ENCODE measurements at places on chromosomes 2 and 18.

GRCh38 chr2:204732019-204732418, 186.7 kb downstream of the PARD3B start:
- DNase-seq: peak; percentile 40

- no peak for DNase-seq
Measured at GRCh38 chr2:59701271-59701994, 852.0 kb downstream of the BCL11A start.

DNA sequence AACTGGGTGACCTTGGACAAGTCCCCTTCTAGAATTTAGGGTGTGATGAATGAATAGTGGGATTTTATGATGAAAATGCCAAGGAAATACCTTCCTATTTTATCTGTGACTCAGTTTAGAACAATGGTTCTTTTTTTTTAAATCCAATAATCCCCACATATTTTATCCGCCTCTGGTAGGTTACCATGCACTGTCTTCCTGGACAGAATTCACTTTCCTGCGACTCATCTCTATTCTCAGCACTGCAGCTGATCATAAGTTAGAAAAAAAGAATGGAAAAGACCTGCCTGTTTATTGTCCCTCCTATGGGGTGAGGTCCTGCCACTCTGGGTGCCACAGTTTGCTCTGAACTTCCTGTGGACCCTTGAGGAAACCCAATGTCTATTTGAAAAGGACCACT, 73.1 kb downstream of the IRS1 start:
- peak; percentile 28 for DNase-seq

DNA sequence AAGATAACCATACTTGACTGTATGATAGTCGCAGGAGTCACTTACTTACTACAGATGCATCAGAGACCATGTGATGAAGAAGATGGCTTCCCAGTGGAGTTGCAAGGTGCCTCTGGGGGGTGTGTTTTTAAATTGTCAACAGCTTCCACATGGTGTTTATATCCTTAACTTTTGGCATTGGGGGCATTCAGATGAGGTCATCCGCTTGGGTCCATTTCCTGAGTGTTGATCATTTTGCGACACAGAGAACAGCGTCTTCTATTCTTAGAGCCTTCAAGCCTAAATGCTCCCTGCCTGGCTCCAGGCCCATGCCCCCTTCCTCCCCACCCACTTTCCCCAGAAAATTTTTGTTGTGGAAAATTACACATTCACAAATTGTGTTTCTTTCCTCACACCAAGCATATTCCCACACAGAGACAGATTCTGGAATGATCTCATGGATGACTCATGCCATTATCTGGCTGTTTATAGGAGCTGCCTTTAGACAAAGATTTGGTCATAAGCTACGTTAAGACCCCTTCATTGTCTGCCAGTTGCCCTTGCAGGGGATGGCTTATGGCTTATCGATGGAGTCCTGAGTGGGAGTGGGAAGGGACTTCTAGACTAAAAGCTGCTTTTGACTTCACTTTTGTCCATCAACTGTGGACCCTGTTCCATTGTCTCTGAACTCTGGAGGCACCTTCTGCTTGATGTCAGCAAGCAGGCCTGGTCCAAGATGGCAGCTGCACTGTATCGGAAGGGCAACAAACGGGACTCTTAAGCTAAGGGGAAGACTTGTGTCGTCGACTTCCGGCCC, 91.8 kb downstream of the CABLES1 start:
- DNase-seq: peak; percentile 90

GRCh38 chr2:10195278-10196109, 73.0 kb downstream of the RRM2 start:
- DNase-seq: no peak

DNA sequence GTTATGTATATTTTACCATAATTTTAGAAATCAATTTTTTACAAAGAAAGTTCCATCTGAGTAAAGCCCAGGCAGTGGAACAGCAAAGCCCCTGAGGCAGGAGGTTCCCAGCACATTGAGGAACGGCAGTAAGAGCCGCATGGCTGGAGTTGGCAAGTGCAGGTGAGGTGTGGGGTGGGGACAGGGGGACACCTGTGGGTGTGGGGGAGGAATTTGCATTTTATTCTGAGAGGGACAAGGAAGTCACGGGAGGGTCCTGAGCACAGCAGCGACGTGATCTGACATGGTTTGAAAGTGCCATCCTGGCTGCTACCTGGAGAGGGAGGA, 16.1 kb upstream of the ADI1 start:
- DNase-seq: no peak

- peak; percentile 66 for DNase-seq
Measured at GRCh38 chr18:60259052-60259681, 113.4 kb downstream of the MC4R start.

DNA sequence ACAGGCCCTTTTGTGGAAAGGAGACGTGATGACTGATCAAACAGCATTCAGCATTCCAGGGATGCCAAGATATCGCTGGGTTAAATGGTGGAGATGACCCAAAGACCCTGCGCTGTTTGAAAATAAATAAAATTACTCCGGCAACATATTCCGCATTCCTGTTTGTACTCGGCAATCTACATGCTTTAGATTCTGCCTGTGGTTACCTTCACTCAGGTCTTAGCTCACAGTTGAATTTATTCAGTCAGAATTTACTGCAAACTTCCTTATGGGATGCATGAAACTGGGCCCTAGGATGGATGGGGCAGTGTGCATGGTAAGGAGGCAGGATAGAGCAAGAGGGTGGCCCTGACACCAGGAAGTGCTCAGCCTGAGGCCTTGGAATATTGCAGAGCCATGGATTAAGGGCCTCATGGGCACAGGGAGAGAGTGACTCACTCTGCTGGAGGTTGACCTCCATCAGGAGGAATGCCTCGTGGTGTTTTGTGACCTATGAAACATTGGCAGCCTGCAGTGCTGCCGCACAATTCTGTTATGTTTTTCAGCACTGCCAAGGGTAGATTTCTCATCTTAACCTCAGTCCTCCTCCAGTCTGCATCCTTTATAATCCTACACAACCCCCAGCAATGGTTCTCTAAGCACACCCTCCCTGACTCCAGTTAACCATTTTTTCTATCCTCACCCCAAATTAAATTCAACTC, 321.4 kb downstream of the IRS1 start:
- DNase-seq: peak; percentile 96

DNA sequence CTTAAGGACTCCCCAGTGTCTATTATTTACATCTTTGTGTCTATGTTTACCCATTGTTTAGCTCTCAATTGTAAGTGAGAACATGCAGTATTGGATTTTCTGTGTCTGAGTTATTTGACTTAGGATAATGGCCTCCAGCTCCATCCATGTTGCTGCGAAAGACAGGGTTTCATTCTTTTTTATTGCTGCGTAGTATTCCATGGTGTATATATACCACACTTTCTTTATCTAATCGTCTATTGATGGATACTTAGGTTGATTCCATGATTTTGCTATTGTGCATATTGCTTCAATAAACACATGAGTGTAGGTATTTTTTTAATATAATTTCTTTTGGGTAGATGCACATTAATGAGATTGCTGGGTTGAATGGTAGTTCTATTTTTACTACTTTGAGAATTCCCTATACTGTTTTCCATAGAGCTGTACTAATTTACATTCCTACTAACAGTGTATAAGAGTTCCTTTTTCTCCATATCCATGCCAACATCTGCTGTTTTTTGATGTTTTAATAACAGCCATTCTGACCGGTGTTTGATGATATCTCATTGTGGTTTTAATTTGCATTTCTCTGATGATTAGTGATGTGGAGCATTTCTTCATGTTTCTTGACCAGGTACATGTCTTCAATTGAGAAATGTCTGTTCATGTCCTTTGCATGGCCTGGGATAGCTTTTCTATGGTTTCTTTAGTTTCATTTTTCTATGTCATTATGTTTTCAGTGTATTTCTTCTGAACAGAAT, 21.8 kb downstream of the MTCL1 start:
- no peak for DNase-seq

DNA sequence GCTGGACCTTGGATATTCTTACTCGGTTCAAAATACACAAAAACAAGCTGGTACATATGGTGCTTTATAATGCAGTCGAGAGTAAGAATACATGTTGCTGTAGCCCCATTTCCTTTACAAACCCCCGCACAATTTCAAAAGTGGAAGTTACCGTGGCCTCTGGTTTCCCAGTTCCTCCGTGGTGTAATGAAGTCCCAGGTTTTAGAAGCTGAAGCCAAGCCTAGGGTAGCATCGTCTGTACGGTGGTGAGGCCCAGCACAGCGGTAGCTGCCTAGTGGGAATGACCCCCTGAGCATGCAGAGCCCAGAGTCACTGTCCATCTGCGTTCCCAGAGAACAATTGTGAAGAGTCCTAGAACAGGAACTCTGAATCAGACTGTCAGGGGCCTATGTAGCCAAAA, 171.8 kb downstream of the ASXL3 start:
- DNase-seq: no peak

DNA sequence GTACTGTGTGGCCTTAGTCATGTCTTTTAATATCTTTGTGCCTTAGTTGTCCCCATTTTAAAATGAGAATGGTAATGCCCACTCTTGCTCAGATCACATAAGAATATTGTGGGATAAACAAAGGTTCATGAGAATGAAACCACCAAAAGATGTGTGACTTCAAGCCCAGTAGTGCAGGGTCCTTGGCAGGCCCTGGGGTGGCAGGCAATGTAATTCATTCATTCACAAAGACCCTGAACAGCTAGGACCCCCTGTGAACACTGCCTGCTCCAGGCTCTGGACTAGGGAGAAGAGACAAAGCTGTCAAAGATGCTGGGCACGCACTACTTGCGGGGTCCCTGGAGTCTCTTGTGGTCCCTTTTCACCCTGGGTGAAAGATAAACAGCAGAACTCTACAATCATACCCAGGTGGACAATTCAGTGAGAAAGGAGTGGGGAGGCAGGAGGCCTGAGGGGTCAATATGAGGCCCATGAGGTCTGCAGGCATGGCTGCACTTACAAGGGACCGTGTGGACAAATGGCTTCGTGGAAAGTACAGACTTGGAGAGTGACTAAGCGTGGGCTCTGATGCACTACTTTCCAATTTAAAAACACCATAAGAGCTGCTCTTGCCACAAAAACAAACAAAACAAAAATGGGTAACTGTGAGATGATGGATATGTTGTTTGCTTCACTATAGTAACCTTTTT, 136.1 kb downstream of the SMAD7 start:
- peak; percentile 18 for DNase-seq

DNA sequence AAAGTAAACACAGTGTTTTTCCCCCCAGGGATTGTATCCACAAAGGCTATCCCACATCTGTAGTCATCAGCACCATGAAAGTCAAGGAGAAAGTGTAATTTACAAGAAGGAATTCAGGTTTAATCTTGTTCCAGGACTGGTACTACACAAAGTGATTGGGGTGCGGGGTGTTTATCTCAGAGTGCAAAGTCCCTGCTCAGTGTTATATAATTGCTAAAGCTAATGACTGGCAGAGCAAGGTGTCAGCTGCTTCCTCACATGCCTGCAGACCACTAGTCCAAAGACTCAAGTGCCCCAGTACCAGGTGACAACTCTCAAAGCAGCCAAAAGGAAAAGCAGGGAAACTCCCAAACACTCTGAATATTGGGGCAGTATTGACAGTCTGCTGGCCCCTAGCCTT, 40.4 kb upstream of the PDCL3 start:
- DNase-seq: no peak
